ENCODE measurements at places on chromosomes 1 and 21.

GRCh38 chr1:178543290-178543607 is 30.3 kb downstream of the TEX35 start:
- no peak for DNase-seq

GRCh38 chr1:61452176-61453035 is 272.5 kb downstream of the TM2D1 start:
- no peak for DNase-seq

- no peak for DNase-seq
Observed at GRCh38 chr1:4743978-4744750, 89.8 kb downstream of the AJAP1 start.

DNA sequence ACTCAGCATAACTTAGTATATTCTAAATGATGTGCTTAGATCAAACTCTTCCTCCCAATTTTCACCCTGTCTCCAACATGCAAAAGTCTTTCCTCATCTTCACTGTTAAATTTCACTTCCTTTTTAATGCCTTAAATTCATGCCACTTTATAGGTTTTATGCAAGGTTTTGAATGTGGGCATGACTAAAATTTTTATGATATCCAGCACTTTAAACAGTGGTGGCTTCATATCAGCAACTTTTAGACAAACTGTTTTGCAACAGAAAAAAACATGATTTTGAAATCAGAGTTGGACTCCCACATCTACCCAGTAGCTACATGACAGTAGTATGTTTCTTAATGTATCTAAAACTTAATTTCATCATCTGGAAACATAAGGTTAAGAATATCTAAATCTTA is 84.7 kb upstream of the ZP4 start:
- no peak for DNase-seq

DNA sequence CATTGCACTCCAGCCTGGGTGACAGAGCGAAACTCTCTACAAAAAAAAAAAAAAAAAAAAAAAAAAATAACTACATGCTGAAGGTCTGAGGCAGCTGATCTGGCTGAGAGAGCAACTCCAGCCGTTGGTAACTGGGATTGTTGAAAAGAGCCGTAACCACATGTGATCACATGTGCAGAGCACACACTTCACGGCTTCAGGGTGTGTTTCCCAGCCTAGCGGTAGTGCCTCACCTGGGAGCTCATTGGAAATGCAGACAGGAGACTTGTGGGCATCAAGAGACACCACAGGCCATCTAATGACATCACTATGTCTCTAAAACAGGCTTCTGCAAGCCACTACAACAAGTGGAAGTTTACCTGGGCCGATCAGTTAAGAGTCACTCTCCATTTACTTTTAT is 11.8 kb upstream of the OTUD7B start:
- no peak for DNase-seq

GRCh38 chr1:192639607-192640368 is 3.8 kb downstream of the RGS13 start:
- DNase-seq, result no peak

GRCh38 chr1:147600119-147601111 is 59.1 kb downstream of the BCL9 start:
- no peak for DNase-seq

DNA sequence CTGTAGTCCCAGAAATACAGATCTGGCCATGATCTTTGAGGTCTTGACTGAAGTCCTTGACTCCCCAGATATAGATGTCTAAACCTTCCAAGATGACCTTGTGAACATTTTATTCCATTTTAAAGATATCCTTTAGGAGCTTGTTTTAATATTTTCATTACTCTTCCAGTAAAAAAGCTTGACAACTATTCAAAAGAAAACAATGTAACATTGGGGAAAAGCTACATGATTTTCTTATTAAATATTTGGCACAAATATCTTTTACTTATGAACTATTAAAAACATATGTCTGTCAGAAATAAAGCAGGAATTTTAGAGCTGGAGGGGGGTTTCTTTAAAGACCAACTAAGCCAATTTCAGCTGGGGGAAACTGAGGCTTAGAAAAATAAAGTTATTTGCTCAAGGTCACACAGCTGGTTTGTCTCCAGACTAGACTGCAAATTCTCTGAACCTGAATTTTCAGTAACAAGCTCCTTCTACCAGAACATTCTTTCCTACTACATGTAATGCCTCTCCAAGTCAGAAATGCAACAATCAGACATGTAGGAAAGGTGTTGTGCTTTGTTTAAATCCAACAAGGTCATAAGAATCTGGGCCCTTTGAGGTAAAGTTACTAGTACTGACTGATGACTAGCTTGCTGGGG is 67.0 kb upstream of the PTCH2 start:
- DNase-seq, result no peak

DNA sequence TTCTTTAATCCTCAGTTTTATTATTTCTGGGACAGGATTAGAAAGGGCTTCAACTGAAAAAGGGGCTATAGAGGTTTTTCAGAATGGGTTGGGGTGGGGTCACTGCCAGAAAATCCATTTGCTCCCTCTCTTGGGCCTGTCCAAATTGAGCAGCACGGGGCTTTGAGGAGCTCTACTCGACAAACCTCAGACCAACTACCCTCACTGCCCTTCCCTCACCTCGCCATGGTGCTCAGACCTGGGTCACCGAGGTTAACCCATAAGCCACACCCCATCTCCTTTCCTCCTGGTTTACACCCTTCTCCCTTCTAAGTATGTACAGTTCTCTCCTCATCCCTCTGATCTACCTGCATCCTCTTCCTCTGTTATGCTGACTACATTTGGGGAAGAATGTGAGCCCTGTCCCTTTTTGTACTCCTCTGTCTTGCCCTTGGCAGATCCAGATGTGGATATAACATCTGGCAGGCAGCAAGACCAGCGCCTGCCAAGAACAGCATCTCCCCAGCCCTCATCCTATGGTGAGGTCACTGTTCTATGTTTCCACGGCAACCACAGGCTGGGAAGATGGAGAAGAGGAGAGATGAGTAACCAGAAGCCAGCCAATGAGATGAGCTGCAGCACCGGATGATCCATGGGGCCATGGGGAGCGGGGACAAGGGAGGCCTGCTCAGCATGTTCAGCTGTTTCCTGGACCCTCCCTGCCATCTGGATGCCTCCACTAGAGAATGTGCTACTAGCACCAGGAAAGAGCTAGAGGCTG is 3.7 kb upstream of the FABP3 start:
- DNase-seq, result peak; percentile 83

DNA sequence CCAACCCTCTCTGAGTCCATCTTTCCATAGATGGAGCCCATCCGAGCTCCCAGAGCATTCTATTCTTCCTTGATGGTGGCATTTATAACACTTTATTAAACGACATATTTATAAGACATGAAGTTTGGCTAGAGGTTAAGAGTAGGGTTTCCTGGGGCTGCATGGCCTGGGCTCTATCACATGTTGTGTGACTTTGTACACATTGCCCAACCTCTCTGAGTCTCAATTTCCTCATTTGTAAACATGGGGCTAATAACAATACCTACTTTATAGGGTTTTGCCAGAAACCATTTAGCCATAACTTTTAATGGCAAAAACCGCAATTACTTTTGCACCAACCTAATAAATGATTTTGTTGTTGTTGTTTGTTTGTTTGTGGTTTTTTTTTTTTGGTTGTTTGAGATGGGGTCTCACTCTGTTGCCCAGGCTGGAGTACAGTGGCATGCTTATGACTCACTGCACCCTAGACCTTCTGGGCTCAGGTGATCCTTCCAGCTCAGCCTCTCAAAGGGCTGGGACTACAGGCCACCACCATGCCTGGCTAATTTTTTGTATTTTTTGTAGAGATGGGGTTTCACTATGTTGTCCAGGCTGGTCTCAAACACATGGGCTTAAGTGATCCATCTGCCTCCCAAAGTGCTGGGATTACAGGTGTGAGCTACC is 13.9 kb upstream of the ASAP3 start:
- no peak for DNase-seq

DNA sequence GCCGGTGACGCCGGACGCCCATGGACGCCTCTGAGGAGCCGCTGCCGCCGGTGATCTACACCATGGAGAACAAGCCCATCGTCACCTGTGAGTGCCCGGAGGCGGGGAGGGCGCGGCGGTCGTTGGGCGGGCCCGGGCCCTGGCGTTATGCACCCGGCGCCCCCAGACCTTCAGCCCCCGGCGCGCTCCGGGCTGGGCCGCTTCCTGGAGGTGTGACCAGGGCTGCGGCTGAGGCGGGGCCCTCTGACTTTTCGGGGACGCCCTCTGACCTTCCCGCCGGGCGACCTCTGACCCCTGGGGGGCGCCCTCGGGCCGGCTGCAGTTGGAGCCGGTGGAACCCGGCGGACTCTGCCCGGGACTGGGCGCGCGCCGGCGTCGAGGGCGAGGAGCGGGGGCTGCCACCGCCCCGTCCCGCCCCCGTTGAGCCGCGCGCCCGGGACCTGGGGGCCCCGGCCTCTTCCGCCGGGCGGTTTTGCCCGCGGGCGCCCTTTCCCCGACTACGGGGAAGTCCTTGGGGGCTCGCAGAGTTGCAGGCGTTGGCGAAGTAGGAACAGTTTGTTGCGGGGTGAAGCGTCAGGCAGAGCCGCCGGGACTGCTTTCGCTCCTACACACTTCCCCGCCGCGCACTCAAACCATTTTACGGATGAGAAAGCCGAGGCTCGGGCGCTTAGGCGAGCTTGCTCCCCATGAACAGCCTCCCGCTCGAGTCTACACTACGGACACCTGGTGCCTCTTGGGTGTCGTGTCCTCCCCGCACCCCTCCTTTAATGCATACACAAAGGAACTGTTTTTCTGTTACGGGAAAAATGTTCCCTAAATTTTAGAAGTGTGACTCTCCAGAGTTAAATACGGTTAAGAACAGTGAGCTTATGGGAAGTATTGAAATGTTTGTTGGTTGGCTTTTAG is 618 bp downstream of the TRAPPC10 start:
- DNase-seq, result peak; percentile 62

GRCh38 chr1:83555871-83556270 is 443.1 kb downstream of the TTLL7 start:
- no peak for DNase-seq

DNA sequence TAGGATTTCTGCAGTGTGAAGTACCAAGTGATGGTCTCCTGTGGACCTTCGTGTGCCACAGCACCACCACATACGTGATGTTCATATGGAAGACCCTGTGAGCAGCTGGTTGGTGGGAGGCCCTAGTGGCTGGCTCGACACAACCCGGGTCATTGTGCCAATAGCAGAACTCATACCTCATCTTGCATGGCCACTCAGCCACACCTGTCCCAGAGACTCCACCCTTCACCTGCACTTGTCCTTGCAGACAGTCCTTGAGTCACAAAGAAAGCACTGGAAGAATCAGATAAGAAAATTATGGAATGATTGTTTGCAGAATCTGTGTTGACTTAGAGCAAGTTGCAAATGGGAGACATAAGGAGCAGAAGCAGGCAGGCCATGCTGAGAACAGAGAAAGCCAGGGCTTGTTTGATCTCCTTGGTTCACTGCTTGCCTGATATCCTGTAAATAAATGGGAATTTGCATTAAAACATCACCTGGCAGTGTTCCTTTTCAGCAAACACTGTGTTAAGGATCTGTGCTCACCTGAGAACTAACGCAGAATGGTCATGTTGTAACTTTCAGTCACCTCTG is 307.7 kb downstream of the SIPA1L2 start:
- DNase-seq, result no peak

GRCh38 chr1:2230781-2231531 is 2.8 kb downstream of the SKI start:
- DNase-seq, result peak; percentile 76

DNA sequence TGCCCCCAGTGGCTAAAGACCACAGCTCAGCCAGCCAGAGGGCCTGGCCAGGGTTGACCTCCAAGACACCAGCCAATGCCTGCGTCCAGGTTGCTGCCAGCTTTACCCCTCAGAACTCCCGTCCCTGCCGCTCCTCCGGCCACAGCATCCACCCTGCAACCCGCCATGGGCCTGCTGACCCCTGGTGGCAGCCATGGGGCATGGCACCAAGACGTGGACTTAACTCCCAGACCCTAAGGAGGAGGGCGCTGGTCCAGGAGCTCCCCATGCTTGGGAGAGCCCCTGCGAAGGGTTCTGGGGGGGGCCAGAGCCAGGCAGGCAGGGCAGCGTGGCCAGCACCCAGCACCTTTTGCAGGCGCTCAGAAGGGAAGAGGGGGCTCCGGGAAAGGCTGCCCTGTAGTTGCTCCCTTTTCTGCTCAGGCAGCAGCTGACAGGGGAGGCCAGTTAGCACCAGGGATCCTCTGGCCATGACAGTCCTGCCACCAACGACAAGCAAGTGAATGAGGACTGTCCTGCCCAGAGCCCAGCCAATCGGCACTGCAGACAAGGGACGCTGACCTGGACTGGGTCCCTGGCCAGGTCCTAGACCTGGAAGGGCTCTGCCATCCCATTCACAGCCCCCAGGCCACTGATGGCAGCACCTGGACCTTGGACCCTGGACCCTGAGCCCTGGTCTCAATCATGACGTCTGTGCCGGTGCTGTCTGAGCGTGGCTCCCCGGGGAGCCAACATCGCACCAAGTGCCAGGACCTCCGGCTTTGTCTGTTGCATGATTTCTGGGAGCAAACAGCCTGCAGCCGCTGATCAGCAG is 246.2 kb downstream of the NPHP4 start:
- peak; percentile 75 for DNase-seq

DNA sequence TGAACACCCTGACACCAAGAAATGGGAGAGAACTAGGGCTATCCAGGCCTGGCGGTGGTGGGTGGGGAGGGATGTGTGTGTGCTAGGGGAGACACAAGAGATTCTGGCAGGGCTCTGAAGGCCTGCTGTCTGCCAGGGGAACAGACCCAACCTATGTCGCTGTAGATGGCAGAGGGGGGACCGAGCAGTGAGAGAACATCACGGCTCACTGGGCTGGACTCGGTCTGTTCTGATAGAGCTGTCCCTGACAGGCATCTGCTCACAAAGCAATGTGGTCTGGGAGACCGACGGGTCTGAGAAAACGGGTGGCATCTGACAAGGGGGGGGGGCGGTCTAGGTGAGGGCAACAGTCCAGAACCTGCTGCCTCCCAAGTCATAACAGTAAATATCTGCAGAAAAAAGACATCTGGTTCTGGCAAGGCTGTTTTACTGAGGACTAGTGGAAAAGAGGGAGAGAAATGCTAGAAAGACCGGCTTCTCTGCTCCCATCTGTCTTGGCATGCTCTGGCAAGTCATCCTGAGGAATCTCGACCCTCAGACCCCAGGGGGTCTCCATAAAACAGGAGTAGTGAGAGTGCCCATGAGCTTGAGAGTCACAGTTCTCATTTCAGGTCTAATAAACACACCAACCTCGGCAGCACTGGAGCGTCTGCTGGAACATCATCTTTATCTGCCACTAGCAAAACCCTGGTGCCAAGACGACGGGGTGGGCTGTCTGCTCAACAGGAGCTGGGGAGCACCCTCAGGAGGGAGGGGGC is 36.5 kb downstream of the SLC66A1 start:
- no peak for DNase-seq

GRCh38 chr1:40979241-40980067 is at the start of gene CTPS1:
Gene CTPS1 (plus strand): TSS chr1:40979696. CDS start chr1:40983291, 3,595 bp downstream.
- DNase-seq, result peak; percentile 97

DNA sequence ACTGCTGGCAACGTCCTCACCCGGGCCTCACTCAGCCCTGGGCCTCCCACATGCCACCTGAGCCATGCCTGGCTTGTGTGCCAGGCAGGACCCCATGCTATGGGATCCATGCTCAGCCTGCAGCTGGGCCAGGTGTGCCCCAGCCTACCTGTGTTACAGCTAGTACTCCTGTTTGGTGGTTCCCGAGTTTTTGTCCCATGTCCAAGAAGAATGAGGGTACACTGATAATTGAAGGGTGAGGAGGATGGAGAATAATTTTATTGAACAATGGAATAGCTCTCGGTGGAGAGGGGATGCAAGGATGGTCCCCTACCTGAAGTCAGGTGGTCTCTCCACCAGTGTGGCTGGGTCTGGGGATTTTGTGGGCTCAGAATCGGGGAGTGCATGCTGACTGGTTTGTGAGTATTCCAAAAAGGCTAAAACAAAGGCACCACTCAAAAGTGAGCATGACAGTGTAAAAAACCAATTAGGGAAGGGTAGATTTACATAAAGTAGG is 137.9 kb downstream of the TNFSF18 start:
- no peak for DNase-seq

GRCh38 chr1:200895801-200896530 is 1.3 kb downstream of the INAVA start:
- DNase-seq, result no peak
